ENCODE measurements at places on chromosomes 13 and 19.
A peak's percentile ranks its signal among the peaks of the same experiment; 100 is the strongest.

- no peak for DNase-seq
These were observed 6.5 kb upstream of the MZF1 start for GRCh38 chr19:58579473-58580142.

- DNase-seq: no peak
These were observed 22.5 kb downstream of the CAB39L start for GRCh38 chr13:49421391-49421790.

GRCh38 chr19:47661611-47662010, 51.6 kb upstream of the EHD2 start:
- DNase-seq: no peak

DNA sequence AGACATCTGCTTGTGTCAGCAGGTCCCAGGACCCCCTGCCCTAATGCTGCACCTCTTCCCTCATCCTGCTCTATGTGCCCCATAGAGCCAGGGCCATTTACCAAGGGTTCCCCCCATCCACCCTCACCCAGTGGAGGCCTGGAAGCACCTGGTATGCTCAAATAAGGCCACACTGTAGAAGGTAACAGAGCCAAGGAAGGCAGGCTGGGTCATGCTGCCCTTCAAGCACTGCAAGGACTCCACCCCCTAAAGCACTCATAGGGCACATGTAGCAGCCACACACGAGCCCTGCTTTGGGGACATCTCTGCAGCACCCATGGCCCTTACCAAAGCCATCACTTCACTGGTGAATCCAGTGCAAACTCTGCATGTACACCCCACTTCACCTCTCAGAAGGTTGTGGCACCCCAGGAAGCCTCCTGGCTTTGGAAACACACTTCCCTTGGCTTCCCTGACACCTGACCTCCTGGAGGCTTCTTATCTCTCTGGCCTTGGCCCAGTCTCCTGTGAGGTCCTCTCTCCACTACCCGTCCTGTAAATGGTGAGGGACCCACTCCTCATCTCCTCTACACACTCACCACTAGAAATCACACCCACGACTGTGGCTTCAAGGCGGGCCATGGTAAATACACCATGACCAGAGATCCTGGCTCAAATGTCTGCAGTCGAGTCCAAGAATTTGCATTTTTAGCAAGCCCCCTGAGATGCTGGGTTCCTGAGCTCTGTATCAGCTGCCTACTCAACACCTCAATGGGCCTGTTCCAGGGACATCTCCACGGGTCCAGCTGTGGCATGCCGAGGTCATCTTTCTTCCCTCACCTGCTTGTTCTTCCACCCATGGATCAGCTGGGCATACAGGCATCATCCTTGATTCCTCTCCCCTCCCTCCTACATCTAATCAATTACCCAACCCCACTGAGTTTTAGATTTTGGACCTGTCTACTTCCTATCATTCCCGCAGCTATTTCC, 80.9 kb upstream of the DOCK9 start:
- DNase-seq: no peak

GRCh38 chr19:48907671-48908070, 7.6 kb downstream of the NUCB1 start:
- DNase-seq: no peak

GRCh38 chr13:81382246-81382645, 1041.3 kb upstream of the SPRY2 start:
- no peak for DNase-seq

DNA sequence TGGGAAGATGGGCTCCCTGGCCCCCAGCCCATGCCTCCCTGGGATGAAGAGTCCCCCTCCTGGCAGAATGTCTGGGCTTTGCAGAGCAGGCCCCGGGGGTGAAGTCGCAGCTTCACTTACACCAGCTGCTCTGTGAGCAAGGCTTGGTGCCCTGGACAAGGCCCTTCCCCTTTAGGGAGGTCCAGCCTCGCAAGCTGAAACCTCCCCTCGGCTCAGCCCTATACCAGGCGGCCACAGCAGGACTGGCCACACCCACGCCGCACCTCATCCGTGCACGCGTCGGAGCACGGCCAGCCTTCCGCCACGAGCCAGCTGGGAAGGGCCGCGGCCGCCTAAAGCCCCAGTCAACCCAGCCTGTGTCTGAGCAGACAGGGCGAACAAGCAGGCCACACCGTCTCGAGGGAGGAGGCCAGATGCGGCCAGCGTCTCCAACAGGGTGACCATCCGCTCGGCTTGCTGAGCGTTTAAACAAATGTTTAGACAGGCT, 83.2 kb upstream of the MCF2L start:
- DNase-seq: peak; percentile 55

GRCh38 chr13:95783747-95784146, 106.8 kb downstream of the DNAJC3 start:
- no peak for DNase-seq

DNA sequence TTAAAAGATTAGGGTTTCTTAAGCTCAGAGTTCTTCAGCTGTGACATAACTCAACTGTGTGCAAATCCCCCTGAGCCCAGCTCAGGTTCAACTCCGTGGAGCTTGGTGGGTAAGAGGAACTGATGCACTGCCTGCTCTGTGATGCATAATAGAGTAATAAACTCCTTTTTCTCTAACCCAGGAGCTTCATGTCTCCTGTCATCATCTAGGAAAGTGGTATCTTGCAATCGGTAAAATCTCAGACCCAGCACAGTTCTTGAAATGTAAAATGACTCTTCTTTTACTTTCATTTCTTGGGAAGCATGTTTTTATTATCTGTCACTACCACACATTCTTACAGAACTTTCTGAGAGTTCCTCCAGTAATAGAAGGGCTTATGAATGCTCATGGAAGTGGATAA, 123.8 kb upstream of the PCDH9 start:
- no peak for DNase-seq

GRCh38 chr13:97502706-97503105, 68.7 kb downstream of the RAP2A start:
- DNase-seq: no peak

DNA sequence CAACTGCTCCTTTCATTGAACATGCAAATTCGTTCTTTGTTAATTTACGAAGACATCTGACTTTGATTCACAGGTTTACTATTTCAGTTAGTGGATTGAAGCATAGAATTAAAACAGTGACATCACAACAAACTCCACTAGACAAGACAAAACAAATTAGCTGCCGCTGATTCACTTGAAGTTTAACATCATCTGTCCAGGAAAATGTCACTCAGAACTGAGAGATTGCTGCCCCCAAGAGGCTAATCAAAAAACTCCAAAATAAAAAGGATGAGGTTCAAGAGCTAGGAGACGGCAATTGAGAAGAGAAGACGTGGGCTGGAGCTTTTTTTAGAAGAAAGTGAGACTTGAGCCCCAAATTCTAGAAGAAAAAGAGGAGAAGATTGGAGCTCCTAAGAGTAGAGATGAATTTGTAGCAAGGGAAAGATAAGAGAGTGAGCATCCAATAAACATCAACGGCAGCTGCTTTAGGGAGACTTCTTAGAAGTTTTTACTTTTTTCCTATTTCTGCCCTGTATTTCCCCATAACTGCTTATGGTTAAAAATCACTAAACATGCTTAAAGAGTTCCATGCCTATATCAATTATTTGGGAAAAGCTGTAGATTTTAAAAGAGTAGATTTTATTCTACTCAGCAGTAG, 40.8 kb upstream of the TPP2 start:
- peak; percentile 15 for DNase-seq

GRCh38 chr19:43594710-43595604, 977 bp downstream of the IRGQ start:
- DNase-seq: peak; percentile 24

- DNase-seq: no peak
These were observed 20.2 kb downstream of the TMEM150B start for GRCh38 chr19:55304980-55305379.

DNA sequence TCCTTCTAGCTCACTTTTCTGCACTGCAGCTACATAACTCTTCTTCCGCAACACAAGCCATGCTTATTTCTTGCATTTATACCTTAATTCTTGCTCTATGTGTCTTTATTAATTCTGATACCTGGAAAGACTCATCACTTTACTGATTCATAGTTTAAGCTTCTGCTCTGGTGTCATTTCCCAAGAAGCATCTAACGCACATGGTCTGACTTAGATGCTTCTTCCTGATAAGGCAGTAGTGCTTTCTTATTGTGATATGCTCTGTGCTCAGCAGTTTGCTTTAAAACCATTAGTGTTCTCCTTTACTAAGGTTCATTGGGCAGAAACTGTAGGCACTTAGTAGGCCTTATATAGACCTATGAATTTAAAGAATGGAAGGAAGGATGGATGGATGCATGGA, 66.4 kb downstream of the EPSTI1 start:
- no peak for DNase-seq

GRCh38 chr19:13334801-13335481, 171.3 kb downstream of the CACNA1A start:
- DNase-seq: no peak

GRCh38 chr13:28490061-28490460, 4.9 kb downstream of the FLT1 start:
- DNase-seq: no peak

DNA sequence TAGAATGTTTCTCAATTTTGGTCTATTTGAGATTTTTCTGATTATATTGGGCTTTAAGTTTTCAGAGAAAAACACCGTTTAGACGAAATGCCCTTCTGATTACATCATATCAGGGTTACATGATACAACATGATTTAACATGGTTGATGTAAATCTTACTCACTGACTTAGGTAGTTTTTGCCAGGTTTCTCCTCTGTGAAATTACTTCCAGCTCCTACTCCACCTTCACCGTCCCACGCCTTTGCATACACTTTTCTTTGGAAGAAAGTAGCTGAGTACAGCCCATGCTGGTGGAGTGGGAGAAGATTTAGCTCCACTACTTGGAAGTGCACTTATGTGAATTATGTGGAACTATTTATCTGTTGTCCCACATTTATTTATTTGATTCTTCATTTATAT, 433.2 kb upstream of the KLHL1 start:
- no peak for DNase-seq

DNA sequence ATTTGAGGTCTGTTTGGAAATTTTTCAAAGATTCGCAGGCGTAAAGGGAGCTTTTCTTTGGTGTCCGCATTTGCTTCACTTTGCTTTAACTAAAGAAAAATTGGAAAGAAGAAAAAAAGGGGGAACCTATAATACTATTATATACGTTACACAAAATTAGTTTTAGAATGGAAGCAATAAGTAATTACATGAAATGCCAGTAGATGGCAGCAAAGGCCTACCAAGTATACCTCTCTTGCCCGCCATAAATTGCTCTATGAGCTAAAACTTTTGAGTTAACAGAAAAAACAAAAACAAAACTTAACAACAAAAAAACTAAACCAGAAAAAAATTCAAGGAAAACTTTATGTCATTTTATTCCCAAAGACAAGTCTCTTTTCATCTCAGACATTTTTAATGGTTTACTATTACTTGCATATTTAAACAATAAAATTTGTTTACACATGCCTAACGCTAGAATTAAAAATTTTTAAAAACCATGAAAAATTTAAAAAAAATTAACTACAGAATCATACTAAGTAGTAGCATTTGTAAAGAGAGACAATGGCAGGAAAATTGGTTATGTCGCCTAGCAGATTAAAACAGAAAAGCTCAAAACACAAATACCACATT, 271.4 kb downstream of the NALCN start:
- peak; percentile 63 for DNase-seq

DNA sequence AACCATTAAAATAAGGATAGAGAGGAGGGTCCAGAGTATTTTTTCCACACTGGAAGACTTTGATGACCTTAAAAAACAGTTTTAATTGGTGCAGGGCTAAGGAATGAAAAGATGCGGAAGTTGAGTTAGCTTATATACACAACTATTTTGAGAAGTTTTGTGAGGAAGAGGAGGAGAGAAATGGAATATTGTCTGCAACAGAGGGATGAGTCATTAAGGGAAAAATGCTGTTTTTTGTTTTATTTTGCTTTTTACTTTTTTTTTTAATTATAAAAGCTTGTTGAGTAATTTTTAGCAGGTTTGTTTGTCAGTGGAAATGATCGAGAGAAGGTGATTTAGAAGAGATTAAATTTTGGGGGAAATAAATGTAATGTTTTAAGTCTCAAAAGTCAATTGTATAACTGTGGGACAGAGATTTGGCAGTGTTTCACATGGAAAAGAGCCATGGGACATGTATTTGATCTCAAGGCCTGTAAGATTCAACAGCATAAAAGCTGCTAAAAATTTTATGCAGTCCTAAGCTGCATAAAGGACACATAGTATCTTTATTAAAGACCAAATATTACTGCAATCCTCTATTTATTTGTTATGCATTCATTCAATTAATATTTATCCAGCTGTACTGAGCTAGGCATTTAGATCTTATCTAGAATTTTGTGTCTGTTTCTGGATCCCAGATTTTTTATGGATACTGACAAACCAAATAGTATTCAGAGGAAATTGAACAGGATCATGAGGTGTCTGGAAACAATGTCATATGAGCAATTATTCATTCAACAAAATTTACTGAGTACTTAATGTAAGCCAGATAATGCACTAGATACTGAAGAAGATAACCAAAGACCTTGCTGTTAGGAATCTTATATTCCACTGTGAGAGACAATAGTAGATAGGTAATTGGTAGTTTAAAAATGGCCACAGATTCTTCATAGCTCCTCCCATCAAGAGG, 72.7 kb downstream of the DNAJC15 start:
- DNase-seq: no peak

DNA sequence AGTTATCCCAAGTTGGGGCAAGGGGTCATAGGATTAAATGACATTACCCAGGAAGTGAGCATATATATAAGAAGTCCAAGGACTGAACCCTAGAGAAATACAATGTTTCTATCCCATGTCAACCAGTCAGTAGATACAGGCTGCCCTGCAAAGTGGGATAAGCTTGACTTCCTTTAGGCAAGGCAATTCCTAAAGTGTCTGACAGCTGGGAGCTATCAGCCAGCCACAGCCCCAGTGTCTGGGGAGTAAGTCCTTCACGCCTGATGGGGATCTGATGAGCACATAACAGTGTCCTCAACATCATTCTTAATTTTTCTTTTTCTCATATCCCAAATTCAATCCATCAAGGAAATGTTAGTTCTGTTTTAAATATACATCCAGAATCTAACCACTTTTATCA, 54.1 kb downstream of the DNAJC15 start:
- no peak for DNase-seq

- DNase-seq: no peak
These were observed 22.3 kb downstream of the TMEM161A start for GRCh38 chr19:19115954-19116353.

GRCh38 chr13:37479916-37480315, 118.7 kb downstream of the POSTN start:
- DNase-seq: no peak

DNA sequence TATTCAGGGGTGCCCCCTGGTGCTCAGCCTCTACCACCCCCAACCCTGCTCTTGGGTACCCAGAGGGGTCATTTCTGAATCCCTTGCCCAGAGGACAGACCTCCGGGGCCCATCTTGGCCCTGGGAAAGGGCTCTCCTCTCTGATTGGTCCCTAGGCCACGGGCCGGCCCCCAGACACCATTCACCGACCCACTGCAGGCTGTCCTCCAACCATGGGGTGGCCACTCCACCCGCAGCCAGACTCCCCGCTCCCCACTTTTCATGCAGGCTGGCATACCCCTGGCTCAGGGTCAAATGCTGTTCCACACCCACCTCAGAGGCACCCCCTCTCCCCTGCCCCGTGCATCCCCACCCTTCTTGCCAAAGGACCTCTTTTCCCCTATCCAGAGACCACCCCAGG, 14.8 kb downstream of the SMIM24 start:
- DNase-seq: no peak
